ENCODE measurements at places on chromosomes 4 and X.

DNA sequence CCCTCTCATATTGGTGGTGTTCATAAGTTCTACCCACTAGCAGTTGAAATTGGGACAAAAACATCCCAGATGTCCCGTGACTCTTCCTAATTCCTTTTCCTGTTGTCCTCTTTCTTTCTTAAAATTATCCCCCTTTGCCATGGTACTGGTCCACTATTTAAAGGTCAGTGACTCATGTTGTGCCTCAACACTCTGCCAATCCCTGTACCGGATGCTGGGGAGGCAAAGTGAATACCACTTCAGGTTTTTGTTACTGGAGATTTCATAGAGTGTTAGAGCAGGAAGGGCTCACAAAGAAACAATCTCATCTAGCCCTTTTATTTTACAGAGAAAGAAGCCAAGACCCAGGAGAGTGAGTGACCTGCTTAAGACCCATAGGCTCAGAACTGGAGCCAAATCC lies 24.6 kb downstream of the SEPTIN11 start:
- no peak for DNase-seq

- DNase-seq: peak; percentile 8
Observed at GRCh38 chrX:15336023-15336413, 695 bp upstream of the PIGA start.

- DNase-seq: no peak
Observed at GRCh38 chrX:121128925-121129877, 81.8 kb downstream of the GLUD2 start.

DNA sequence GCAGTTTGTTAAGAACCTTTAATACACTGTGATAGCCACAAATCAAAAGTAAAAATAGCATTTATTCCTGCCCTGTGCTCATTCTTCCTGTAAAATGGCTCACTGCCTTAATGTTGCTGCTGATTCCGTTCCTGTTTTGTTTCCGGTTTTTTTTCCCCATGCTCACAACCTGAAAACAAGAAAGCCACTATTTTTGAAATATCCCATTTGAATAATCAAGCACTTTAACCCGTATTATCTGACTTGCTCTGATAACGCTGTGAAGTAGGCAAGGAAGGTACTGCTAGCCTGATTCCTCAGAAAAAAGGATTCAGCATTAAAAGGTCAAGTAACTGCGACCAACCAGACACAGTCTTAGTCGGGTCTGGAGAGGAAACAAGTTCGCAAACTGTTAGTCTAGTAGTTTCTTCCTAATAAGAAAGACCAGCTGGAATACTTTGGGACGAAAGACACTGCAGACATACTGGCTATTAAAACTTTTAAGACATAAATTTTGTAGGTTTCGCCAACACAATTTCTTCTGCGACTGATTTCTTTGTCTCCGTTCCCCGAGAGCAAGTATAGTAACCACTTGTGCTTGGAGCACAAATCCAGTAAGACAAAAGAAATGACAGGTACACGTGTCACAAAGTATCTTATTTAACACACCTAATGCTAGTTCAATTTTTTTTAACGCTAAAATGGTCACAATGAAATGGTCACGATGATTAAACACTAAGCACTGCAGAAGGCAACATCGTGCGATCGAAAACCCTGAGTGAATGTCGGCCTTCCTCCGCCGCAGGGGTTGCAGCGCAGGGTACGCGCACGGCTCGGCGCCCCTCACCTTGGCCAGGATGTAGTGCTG lies 802 bp downstream of the COX18 start:
- peak; percentile 48 for DNase-seq

DNA sequence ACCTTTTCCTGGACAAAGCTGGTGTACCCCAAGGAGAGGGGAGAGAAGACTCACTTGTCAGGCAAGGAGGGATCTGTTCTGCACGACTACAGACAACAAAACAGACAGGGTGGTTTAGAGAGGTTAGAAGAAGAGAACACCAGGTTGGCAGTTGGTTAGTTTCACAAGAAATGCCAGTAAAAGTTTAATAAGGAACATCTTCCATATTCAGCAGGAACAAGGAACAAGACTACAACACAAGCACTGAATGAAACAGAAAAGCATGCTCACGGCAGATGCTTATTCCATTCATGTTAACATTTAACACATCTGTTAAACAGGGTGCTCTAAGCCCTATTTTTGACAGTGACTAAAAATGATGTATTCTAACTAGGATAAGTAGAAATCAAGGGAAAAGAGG lies 158.2 kb downstream of the WDFY3 start:
- DNase-seq: no peak

DNA sequence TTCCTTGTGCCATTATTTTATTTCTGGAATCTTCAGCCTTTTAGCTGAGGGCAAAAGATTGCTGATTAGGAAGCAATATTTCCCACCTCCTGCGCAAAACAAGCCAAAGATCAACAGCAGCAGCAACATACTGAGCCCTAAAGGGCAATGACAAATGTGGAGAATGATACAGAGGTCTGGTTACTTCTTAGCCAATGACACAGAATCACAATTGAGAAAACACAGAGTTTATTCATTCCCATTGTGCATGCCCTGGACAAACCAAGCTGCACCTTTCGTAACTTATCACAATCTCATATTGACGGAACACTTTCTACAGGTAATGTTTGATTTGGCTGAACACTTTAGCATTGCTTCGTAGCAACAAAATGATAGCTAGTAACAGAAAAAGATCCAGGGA lies 13.4 kb downstream of the F9 start:
- DNase-seq: no peak

GRCh38 chr4:152460488-152460887 lies 75.4 kb downstream of the FBXW7 start:
- no peak for DNase-seq

- no peak for DNase-seq
Observed at GRCh38 chr4:166482758-166483157, 609.7 kb downstream of the TLL1 start.

- DNase-seq: no peak
Observed at GRCh38 chr4:149145803-149146202, 669.8 kb downstream of the IQCM start.

DNA sequence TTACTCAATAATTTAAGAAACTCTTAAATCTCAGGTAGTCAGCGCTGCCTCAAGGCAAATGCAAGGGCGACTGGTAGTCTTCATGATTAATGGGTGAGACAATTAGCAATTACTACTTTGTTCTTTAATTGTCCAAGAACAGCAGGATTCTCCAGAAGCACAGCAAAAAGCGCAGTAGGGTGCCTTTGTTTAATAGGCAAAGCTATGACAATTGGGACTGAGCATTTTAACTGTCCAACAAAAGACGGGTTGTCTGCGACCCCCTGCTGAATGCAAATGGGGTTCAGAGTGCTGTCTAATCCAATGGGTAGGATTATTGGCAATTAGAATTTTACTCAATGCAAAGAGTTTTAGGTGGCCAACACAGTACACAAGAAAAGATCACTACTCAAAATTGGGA lies 286.1 kb downstream of the CHIC1 start:
- no peak for DNase-seq

DNA sequence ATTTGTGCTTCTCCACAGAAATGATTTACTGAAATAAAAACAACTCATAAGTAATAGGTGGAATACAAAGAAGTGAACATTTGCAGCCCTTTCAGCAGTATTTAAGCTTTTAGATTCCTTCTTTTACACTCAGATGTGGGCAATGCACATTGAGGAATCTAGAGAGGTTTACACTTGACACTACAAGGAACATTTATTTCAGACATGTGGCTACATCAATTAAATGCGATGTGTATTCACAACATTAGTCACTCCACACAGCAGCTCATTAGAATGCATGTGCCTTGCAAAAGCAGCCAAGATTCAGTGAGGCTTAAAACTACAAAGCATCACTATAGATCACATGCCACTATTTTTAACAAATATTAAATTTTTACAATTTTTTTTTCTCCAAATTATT lies 480.7 kb downstream of the INPP4B start:
- no peak for DNase-seq

- no peak for DNase-seq
Observed at GRCh38 chr4:122458625-122459024, 2.1 kb upstream of the IL2 start.

GRCh38 chr4:85792376-85793232 lies 317.7 kb downstream of the ARHGAP24 start:
- no peak for DNase-seq

DNA sequence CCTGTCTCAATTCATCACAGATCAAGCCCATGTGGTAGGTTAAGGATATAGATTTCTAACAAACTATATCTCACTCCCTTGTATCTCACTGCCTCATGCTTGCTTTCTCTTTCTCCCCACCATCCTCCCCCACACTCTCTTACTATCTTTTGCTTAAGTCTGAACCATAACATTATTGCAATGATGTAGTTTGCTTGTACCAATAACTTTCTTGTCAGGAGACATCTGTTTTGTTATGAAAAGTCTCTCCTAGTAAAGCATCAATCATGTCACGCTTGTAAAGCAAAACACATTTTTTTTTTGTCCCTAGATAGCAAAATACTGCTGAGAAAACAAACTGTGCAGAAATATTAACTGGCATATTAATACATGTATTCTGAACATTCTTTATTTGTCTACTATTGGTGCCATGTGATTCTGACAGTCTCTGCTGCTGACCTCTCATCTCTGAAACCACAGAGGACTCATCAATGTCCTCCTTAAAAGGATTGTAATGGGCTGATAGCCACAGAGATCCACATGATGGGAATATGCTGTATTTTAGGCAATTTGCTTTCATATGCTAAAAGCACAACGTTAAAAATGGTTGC lies 217.5 kb downstream of the VEGFC start:
- DNase-seq: no peak

DNA sequence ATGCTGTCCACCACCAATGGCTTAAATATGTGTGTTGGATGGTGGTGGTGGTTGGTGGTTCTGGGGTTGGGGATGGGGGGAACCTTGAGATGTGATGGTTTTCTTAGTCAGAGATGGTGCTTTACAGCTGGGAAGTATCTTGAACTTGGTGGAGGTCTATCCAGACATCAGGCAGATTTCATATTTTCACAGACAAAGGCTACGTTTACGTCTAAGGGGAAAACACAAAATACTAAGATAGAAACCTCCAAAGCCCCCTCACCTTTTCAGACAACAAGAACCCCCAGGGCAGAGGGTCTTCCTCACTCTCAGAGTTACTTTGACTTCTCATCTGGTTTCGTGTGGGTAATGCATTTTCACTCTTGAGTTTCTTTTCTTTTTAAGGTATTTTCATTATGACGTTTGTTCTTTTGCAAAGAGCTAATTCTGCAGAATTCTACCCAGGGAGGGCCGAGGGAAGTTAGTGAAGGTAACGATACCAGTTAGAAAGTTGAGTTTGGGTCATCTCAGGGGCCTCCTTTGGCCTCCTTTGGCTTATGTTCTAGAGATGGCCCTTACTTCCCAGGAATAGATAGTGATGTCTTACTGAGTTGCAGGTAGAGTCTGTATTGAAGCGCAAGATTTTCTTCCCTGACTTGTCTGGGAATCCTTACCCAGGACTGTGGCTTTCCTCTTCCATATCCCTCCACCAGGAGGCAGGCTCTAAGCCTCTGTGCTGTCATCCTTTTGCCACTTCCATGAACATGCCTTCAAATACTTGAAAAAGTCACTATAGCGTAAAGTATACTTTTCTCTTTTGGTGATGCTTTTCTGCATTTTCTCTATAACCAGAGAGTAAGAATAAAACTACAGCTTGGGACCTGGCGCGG lies 31.9 kb downstream of the RHOH start:
- no peak for DNase-seq

GRCh38 chr4:166432125-166432524 lies 559.1 kb downstream of the TLL1 start:
- no peak for DNase-seq

- no peak for DNase-seq
Observed at GRCh38 chr4:99847362-99847976, 30.8 kb downstream of the DAPP1 start.

DNA sequence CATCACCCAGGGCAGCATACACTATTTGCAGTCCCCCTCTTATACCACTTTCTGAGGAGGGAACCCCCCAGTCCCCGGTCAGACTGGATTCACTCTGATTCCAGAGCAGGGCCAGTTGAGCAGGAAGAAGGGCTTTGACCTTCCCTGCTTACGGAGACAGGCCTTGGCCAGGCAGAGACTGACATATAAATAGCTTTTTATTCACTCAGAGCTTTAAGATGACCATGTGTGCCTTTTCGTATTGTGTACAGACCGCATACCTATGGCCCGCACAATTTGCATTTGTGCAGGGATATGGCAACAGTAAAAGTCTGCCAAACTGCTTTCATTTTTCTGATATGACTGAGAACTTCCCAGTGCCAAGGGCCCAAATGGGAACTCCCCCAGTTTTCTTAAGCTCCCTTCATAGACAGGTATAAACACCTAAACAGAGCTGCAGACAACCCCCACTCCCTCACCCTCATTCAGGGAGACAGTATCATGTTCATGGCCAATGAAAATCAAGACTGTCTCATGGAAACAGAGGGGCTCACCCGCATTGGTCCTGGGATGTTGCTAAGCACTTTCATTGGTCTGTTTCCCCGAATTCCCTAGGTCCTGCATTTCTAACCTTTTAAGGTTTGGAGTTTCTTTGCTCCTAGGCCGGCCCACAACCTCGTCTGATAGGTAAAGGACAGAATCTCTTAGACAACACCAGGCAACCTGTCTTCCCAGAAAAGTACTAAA lies 86.0 kb downstream of the RTL5 start:
- DNase-seq: no peak

- no peak for DNase-seq
Observed at GRCh38 chrX:85017721-85018120, 14.0 kb downstream of the APOOL start.

DNA sequence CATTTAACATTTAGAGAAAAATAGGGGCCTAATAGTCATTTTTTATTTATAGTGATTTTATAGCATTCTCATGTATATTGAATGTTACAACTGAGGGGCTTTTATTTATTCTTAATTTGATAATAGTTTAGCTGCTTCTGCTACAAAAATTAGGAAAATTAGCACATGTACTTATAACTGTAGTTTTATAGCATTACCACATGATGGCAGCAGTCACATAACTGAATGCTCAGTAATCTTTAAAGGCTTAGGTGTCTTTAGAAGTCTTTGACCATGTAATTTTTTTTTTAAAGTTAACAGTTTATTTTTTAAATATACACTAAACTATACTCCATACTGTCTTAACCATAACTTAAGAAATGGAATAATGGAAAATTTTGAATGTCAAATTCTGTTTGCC lies 136.6 kb downstream of the STAG2 start:
- DNase-seq: no peak

- DNase-seq: no peak
Observed at GRCh38 chr4:85836588-85837438, 361.9 kb downstream of the ARHGAP24 start.

DNA sequence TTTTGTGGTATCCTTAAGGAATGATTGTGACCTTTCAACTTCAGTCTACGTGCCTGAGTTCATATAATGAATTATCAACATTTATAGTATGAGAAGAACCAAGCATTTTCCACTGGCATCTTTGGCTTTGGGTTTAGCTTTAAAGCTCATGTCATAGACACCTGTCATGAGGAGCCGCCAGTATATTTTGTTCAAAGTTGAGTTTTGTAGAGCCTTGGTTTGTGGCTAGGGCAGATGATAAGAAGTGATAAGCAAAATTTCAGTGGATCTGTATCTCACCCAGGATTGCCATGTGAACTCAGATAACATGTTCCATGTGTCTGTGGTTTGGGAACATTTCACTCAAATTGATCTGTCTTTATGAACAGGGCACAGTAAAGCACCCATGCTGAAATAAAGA lies 873.2 kb downstream of the STPG2 start:
- no peak for DNase-seq
